ENCODE measurements at places on chromosomes 6 and 20. TPM values are rescaled to one million over a fixed set of nuclear protein-coding genes. Genes with fewer than 3 reads are reported as not detected.

- no peak for DNase-seq
These were observed 46.3 kb downstream of the FAM83B start for GRCh38 chr6:54892831-54893230.

DSP gene
- polyA plus RNA-seq = 79.1 TPM

GRCh38 chr20:40276301-40276700 is 412.7 kb downstream of the MAFB start:
- no peak for DNase-seq

DNA sequence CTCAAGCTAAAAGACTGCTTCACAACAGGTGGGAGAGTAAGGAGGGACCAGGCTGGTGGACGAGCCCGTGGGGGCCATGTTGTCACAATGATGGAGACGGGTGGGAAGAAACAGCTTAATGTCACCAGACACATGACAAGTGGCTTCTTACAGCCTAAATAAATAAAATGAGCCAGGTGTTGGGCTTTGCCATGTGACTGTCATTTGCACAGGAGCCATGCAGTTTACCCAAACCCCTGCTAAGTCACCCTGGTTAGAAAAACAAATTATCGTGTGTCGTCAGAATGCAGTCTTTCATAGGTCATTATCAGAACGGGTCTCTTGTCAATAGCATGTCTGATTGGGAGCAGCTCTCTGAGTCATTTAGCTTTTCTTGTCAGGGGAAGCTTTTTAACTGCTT is 18.5 kb downstream of the BTBD3 start:
- no peak for DNase-seq

- DNase-seq = no peak
These were observed 84.1 kb downstream of the DNAAF9 start for GRCh38 chr20:3323398-3323797.

GRCh38 chr6:490251-491037 is 98.9 kb downstream of the IRF4 start:
- no peak for DNase-seq
